ENCODE measurements at places on chromosomes 7 and 10.

DNA sequence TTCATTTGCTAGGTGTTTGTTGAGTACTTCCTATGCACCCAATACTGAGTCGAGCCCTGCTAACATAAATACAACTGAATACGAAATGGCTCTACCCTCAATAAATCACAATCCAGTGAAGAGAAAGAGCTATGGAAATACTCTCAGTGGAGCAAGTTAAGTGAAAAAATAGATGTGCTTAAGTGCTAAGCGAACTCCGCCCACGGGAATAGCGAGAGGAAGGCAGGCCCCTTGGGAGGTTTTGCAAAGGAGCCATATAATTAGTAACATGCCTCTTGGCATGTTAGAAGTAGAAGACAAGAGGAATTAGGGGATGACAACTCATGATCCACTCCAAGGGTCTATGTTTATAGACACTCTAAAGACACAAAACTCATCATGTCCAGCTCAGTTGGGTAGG, 42.8 kb upstream of the TSPAN33 start:
- no peak for DNase-seq

DNA sequence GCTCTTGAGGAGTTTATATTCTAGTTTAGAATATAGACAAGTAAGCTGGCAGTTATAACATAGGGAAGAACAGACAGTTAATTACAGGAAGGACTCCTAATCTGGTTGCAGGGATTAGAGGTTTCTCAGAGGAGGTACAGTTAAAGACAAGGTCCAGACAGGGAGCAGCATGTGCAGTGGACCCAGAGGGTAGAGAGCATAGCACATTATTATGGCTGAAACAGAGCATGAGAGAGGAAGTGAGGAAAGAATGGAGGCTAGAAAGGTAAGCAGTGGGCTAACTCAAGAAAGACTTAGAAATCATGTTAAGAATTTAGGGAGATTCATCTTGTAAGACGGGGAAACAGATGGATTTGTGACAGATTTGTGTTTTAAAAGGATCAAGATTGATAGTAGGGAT, 9.7 kb downstream of the MIOS start:
- DNase-seq = no peak

- no peak for DNase-seq
Observed at GRCh38 chr10:89283025-89283935, 18.6 kb upstream of the IFIT2 start.

DNA sequence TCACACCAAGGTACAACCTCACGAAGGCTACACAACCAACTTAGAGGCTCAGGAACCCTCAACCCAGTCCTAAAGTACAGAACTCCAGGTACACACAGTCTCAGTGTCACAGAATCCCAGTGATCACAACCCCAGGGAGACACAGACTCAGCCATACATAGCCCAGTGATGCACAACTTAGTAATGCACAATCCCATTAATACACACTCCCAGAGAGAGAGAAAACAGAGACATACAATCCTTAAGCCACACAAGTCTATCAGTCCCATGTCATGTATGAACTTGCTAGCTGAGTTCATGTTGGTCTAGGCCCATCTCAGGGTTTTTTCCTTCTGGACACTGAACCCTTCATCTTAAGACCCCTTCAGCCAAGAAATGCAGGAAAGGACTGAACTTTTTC, 4.6 kb downstream of the KCNIP2 start:
- no peak for DNase-seq

GRCh38 chr10:5013385-5013784, 9.7 kb upstream of the AKR1C2 start:
- no peak for DNase-seq

- no peak for DNase-seq
Observed at GRCh38 chr10:4448030-4448429, 378.0 kb upstream of the AKR1E2 start.

GRCh38 chr10:33790521-33791271, 456.2 kb upstream of the NRP1 start:
- DNase-seq = no peak

GRCh38 chr10:123009105-123009820, 457 bp downstream of the ACADSB start:
- no peak for DNase-seq

- DNase-seq = no peak
Observed at GRCh38 chr7:112161253-112162141, 44.7 kb downstream of the DOCK4 start.

DNA sequence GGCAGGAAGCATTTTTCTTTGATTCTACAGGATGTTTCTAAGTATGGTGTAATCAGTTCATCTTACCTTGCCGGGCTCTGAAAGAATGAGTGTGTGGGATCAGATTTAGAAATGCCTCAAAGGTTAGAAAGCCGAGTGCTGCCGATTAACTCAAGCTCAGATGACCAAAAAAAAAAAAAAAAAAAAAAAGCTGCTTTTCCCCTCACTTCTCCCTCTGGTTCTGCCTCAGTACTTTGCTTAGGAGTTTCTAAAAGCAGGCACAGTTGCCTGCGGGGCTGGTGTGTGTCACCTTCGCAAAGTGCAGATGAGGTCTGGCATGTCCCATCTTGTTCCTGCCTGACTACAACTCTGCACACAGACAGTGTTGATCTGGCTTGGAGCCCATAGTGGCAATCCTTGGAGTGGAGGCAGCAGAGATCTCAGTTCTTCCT, 47.0 kb downstream of the KIAA1217 start:
- no peak for DNase-seq

GRCh38 chr7:28759475-28759971, 198.6 kb downstream of the TRIL start:
- DNase-seq = no peak

DNA sequence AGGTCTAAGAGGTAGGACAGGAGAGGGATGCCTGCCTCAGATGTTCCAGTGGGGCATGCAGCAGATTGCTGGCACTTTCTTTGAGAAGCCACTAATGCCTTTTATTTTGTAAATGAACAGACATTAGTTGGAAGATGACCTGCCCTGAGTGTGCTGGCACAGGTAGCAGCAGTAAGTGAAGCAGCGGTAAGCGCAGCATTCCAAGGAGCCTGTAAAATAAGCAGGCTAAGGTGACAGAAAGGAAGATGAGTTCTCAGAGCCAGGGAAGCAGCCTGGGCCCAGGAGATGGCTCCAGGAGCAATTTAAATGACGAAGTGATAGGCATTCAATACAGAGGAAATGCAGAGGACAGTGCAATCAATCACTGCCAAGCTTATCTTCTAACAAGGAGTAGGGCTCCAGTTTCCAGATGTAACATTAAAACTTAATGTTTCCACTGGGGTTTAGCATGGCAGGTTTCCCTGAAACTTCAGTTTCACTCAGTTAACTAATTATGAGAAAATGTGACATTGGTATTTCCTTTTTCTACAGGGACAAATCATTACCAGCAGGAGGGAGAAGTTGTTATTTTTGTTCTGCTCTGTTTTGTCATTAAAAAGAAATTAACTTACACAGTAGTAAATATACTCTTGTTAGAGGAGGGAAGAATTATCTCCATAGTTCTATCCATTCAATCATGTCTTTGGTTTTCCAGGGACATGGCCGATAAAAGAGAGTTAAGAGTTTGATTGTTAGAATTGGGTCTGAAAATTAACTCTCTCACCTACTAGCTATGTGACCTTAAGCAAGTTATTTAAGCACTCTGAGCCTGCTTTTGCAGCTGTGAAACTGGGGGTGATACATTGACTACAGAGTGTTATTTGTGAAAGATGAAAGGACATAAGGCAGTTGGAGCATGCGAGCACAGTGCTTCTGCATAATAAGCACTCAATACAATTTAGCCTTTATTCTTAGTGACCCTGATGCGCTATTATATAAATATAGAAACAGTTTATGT, 96.6 kb upstream of the PTN start:
- DNase-seq = no peak

GRCh38 chr7:47147213-47147631, 434.7 kb downstream of the TNS3 start:
- DNase-seq = no peak

GRCh38 chr7:42573881-42574672, 337.1 kb upstream of the GLI3 start:
- no peak for DNase-seq

DNA sequence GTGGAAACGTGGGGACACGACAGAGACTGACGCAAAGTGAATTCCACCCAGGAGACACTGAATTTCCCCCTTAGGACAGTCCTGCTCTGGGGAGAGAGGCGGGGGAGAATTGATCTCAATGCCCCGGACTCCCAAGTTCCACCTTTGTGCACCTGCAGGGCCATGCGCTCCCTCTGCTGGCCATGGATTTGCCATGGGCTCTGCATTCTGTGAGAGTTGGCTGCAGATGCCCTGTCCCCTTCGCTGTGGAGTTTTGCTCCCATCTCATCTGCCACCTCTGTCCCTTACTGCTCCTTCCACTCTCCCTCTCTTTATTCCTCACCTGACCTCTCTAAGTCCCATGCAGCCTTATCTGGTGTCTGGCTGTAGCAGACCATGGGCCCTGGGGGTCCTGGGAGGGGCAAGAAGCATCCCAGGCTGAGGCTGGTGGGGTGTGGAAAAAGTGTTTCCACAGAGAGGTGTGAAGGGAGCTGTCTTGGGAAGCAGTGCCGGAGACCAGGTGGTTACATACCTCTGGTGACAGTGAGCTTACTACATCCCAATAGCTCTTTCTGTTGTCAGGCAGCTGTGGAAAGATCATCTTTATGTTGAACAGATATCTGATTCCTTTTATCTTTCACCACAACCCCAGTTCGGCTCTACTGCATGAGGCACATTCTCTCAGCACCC, 14.3 kb downstream of the GHRHR start:
- no peak for DNase-seq

GRCh38 chr7:120860156-120860555, 2.2 kb upstream of the TSPAN12 start:
- no peak for DNase-seq

- DNase-seq = no peak
Observed at GRCh38 chr10:75103881-75104686, 7.4 kb upstream of the SAMD8 start.

DNA sequence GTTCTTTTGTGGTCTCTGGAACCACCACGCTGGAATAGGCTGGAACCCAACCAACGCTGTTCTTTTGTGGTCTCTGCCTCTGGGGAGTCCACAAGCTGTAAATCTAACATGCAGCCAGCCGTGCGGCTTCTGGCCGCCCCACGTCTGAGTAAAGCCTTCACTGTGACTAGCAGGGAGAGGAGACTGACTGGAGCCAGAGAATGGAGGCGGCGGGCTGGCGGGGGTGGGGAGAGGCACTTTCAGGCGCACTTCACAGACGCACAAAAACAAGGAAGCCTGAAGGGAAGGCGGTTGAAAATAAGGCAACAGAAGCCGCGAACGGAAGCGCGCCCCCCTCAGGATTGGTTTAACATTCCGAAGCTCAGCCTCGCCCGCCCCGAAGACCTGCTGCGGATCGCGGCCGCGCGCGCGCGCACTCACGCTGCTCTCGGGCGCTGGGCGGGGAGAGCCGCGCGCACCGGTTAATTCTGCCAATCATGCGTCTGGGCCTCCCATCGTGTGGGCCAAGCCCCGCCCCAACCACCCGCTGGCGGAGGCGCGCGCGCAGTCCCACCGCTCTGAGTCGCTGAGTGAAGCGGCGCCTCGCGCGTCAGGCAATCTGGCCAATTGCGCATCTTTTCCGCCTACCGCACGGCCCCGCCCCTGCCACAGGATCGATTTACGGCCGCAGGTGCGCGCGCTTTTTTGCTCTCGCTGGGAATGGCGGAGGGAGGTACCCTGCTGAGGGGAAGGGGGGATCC, at the start of gene SFR1:
TSS of gene SFR1 (plus strand) at position 687 of the 740 bp plus-strand sequence. CDS start at position 700, 13 bp downstream.
- DNase-seq = peak; percentile 63

DNA sequence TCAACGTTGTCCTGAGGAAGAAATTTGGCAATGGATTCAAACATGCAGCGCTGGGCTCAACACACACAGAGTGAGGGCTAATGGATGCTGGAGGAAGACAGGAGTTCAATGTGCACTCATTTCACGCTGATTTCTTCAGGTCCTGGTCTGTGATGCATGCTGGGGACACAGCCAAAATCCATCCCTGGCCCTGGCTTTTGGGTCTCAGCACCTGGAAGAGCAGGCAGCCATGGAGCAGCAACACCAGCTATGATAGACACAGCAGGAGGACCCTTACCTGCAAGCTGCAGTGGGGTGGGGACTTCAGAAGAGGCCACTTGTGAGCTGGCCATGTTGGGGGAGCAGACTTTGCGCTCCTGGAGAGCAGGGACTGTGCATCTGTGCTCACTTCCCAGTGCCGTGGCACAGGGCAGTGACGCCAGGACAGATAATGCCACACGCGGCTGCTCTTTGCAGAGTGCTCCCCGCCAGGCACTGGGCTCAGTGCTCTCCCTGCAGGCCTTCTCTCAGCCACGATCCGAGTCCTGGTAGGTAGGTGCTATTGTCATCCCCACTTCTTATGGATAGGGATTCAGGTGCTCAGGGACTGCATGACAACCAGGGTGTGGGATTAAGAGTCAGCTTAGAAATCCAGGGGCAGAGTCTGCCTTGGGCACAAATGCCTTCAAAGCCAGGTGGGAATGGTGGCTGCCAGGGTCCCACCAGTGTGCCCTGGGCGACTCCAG, 138.8 kb upstream of the UNC5B start:
- no peak for DNase-seq

GRCh38 chr7:30238721-30239441, 45.5 kb upstream of the ZNRF2 start:
- DNase-seq = no peak

DNA sequence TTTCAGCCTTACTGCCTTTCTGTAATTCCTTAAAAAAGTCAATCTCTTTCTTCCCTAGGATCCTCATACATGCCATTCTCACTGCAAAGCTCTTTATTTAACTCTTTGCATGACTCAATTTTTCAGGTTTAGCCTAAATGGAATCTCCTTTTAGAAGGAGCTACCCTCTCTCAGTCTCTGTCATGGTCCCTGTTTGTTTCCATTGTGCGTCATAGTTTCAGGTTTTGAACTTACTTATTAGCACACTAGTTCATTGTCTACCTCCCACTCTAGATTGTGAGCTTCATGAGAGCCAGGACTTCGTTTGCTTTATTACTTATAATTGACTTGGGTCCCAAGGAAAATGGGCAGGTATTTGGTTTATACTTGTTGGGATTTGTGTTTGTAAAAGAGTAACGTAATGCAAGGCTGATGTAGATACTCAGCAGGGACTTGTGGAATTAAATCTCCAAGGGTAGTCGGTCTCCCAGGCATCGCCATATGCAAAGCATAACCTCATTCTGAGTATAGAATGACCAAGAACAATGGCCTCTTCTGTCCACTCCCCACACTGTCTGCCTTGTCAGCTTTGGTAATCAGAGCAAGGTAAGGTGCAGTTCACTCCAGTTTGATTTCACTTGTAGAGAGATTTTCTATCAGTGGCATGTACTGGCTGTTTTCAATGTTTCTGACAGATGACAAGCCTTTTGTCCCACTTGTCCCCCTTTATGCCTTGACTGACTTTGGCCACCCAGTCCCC, 252.0 kb downstream of the SORCS3 start:
- no peak for DNase-seq

- DNase-seq = no peak
Observed at GRCh38 chr7:127845522-127846214, 185.6 kb downstream of the LRRC4 start.

- no peak for DNase-seq
Observed at GRCh38 chr10:34593930-34594329, 221.2 kb downstream of the PARD3 start.

GRCh38 chr7:82185443-82185842, 258.1 kb downstream of the CACNA2D1 start:
- no peak for DNase-seq

- no peak for DNase-seq
Observed at GRCh38 chr7:108094346-108094745, 35.8 kb downstream of the LAMB4 start.

GRCh38 chr7:50821457-50822008, 38.8 kb upstream of the GRB10 start:
- DNase-seq = no peak

All from cortex of kidney (tissue), 1 donor.